Activated naive CD4-positive, alpha-beta T cell treated with anti-CD3 and anti-CD28 coated beads, Interleukin-2, amount 50 U/mL, for 72 hours (primary cell): ENCODE measurements at places on chromosomes 6 and 20.
A peak's percentile ranks its signal among the peaks of the same experiment; 100 is the strongest.

DNA sequence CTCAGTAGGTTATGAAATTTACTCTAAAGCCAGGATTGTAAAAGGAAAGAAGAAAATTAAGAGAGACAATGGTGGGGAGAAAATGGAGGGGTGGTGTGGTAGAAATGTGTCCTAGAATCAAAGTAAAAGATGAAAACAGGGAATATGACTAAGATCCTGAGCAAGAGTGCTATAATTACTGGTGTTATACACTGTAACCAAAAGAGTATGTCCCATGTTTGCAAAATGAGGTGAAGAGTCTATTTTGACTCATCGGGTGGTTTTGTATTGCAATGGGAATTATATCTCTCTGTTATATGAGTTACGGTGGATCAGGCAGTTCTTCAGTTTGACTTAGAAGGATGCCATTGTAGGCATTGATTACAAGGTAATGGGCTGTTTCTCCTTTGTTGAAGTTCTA is 8.5 kb downstream of the L3MBTL3 start:
- DNase-seq, result no peak

- DNase-seq, result no peak
Measured at GRCh38 chr6:121951123-121951522, 448.3 kb upstream of the HSF2 start.

- no peak for DNase-seq
Measured at GRCh38 chr20:3813848-3814581, 6.3 kb upstream of the AP5S1 start.

DNA sequence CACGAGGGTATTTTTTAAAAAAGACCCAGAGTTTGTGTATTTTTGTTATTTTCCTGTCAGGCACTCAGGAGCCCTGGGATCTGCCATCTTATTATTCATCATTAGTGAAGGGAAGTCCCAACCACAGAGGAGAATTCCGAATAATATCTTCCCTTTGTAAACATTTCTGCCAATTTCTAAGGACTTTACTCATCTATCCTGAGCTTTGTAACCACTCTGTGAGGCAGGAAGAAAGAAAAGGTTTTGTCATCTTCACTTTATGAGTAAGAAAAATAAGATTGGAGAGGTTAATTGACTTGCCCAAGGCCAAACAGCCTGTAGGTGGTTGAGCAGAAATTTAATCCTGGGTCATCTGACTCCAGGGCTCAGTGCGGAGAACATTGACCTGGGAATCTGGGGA is 23.0 kb upstream of the IYD start:
- DNase-seq, result no peak

- no peak for DNase-seq
Measured at GRCh38 chr6:70394518-70395300, 18.6 kb upstream of the FAM135A start.

DNA sequence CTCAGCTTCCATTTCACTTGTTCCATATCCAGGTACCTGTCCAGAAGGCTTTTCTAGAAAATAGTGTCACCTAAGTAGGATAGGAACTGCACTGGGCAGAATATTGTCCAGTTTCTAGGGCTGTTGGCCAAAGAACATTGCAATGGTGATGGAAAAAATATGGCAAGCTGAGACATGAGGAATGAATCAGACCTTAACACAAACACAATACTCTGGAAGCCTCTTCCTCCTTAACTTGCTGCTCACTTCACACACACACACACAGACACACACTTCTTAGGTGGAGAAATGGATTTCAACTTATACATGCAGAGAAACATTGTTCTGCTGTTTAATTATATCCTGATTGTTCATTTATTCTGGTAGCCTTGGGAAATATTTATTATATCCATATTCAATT is 203.0 kb upstream of the RGS17 start:
- DNase-seq, result no peak

- no peak for DNase-seq
Measured at GRCh38 chr20:31496761-31497295, 17.4 kb upstream of the HM13 start.

DNA sequence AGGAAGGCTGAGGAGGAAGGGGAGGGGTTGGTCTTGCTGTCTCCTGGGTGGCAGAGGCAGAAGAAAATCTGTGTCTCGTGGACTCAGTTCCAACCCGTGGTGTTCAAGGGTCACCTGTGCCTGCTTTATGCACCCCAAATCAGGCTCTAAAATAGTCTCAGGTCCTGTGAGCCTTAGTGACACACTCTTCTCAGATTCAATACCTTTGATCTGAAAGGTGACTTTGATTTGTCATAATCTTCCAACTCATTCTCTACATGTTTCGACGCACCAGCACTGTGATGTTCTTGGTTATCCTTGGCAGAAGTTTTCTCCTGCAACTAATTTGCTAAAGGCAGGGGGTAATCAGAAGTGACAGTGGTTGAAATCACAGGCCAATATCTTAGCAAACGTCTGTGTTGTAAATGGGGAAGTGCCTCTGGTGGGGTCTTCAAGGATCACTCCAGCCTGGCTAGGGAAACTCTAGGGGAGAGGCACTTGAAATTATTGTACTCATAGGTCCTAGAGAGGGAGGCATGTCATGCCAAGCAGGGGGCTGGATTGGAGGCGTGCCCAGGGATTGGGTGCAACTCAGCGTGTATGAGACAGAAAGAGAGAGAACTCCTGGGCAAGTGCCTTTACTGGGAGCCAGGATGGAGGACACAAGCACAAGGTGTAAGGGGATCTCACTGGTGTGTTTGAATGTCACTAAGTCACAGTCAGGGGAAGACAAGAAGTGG is 19.0 kb upstream of the PRND start:
- DNase-seq, result no peak

- no peak for DNase-seq
Measured at GRCh38 chr6:43951756-43952675, 175.2 kb downstream of the MRPL14 start.

GRCh38 chr20:45974896-45975565 is 3.0 kb upstream of the ZNF335 start:
- no peak for DNase-seq

- no peak for DNase-seq
Measured at GRCh38 chr6:118808793-118809638, 84.9 kb upstream of the ASF1A start.

GRCh38 chr6:151176911-151177770 is 62.6 kb upstream of the AKAP12 start:
- no peak for DNase-seq

DNA sequence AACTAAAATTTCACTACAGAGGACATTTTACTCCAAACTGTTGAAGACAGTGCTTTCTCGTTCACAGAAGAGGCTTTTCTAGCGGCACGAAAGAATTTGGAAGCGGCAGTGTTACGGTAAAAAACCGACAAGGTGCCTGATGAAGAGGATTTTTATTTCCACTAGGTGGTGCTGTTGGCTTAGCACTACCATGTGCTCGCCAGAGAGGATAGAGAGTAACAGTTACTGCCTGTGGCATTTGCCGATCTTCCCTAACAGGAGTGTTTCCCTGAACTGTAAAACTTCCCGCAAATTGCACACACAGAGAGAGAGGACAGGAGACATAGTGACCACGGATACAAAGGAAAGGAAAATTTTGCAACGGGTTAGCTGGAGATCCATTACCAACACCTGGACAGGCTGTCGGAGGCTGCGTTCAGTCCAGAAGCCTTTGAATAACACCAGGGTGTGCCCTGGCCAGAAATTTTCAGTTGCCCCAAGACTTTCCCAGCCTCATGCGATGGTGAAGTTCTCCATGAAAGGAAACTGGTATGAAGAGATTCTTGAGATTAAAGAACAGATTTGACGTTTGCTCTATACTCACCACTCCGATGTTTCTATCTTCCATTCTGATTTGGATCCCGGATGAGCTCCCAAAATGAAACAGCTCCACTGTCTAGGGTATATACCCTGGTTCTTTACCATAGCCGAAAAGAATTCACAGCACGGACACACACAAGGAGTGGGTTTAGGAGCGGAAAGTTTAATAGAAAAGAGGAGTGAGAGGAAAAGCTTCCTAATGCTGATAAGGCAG is 48.1 kb downstream of the HLA-DPB1 start:
- DNase-seq, result no peak

DNA sequence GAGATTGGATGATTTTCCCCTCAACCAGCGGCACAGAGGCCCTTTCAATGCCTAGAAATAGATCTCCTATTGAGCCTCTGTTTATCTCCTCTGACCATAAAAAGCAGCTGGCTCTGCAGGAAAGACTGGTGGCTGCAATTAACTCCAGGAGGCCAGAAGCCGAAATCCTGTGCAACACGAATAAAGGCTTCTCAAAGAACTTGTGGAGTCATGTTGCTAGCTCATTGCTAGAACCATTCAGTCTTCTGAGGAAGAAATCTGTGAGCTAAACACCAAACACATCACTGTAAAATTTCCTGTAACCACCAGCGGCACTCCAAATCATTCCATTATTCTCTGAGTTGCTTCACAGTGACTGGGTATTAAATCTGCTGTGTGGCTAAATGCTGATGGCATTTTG is 49.1 kb upstream of the TPD52L1 start:
- DNase-seq, result no peak

- no peak for DNase-seq
Measured at GRCh38 chr6:28090917-28091586, 10.7 kb downstream of the ZNF165 start.

DNA sequence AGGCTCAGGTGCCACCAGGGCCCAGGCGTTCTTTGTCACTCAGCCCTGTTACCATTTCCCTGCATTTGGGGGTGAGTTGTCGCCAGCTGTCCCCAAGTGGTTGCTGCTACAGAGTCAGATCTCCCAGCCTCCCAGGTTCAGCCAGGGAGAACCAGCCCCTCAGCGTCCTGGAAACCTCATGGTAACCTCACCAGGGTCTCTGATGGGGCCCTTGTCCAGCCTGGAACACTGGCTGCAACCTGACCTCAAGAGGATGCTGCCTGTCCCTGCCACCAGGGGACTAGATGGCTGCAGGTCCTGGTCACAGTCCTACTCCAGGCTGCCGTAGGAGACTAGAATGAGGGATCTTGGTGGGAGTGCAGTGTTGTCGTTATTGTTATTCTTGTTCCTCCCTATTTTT is 228.3 kb upstream of the PDE10A start:
- DNase-seq, result no peak

DNA sequence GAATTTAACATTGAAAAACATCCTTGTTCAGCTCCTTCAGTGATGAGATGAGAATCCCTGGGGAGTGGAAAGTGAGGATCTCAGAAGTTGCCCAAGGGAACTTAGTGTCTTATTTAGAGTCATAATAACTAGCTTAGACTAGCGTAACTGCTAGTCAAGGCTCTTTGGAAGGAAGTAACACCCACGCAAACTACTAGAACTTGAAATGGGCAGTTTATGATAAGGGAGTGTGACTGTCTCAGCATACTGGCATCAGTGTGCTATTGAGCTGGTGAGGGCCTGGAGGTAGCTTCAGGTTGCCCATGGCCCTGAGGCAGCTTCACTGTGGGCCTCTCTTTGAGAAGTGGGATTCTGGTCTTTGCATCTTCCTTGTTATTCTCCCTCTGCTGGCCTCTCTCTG is 40.1 kb downstream of the SLX4IP start:
- DNase-seq, result no peak

DNA sequence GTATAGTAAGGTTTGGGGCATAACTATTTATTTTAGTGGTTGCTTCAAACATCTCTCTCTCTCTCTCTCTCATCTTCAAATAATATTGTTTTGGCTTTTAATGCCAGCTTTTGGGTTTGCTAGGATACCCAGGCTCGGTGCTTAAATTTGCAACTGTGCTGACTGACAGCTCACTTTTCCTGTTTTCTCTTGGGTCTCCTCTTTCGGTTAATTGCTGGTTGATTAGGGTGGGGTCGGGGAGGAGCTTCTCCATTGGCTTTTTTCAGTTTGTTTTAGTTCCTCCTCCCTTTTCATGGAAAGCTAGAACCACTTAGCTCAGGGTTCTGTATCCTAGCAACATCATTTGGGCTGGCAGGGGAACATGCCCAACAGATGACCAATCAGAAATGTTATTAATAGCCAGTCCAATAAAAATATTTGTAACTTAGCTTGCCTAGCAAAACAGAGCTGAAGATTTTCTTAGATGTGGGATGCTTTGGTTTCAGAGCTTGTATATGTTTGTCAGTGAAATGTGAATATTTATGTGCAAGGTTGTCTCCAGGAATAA is 11.3 kb downstream of the TFAP2B start:
- no peak for DNase-seq

DNA sequence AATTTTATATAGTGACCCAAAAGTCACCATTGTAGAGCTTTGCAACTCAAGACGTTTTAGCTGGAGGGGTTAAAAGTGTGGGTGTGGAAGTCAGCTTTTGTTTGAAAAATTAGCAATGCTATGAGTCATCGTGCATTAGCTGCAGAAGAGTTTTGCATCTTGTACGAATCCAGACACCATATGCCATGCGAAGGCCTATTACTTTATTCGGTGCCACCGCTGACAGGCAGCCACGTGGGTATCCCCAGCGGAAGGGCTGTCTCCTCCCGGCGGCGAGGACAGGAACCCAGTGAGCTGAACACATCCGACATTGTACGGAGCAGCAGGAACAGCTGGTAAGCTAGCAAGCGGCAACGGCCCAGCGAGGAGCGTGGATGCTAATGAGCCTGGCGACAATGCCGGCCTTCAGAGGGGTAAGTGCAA is 84.4 kb downstream of the INSM1 start:
- peak; percentile 42 for DNase-seq

GRCh38 chr6:90502866-90503407 is 83.9 kb downstream of the MAP3K7 start:
- no peak for DNase-seq

- DNase-seq, result no peak
Measured at GRCh38 chr20:38537176-38537575, 43.8 kb upstream of the ADIG start.

DNA sequence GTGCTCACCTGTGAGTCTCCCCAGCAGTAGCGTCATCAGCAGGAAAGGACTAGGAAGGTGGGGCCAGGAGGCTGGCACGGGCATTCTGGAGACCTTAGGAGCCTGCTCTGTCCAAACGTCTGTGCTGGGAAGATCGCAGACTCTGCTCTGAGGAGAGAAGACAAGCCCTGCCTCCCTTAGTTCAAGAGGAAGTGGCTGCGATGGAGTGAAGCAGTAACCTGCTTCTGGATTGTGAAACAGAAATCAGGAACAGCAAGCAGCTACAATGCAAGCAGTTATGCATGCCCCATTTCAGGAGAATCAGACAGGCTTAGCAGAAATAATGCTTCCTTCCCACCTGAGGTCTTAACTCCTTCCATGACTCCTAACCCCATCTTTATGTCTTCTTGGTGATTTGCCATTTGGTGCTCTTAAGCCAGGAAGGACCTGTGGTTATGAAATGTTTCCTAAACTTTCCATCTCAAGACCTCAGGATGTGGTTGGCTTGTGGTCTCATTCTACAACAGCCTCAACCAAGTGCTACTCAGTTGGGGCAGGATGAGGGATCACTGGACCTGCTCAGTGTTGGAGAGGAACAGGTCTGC is at the start of gene SIRPB1:
Gene SIRPB1 (minus strand): TSS at position 149 of the 584 bp plus-strand sequence. CDS start 65 bp downstream, at position 84.
- DNase-seq, result no peak

DNA sequence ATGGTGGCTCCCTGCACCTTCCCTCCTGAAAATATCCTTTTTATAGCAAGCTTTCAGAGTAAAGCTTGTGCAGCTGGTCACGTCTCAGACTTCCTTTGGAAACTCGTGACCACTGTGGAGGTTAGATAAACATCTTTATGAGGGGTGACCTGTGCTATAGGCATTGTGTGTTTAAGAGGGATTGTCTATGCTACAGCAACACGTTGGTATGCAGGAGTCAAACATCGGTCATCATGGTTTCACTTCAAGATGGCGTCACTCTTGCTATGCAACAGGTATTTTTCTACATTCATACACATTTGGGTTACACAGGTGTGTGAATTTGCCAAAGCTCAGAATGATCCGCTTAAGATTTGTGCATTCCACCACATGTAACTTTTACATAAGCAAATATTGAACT is 14.6 kb upstream of the BLCAP start:
- DNase-seq, result no peak

- DNase-seq, result no peak
Measured at GRCh38 chr20:298776-299391, 1.5 kb downstream of the ZCCHC3 start.
